ENCODE measurements at places on chromosomes 13 and 19.

DNA sequence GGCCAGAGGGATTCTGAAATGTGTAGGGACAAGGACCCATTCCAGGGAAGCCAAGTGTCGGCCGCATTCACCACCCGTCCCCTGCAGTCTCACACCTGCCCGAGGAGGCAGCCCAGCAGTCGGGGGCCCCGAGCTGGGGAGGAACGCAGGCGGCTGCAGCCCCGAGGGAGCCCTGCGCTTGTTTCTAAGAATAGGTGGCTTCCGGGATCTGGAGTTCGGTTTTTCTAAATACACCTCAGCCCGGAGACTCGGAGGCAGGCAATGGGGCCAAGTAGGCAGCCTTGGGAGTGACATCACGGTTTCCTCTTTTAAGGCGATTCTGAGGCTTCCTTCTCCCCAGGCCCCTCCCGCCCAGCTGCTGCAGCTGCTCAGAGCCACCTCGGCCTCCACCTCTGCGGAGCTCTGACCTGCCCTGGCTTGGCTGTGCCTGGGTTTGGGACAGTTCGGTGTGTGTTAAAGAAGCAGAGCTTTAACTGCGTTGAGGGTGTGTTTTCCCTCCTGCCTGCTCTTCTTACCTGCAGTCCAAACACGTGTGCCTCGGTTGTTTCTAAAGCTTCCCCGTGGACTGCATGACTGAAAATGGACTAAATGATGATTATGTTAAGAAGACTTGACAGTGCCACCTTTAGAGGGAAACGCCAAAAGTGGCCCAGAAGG, 80.5 kb downstream of the COL4A2 start:
- no peak for DNase-seq

GRCh38 chr13:32588736-32589135, 2.5 kb downstream of the PDS5B start:
- no peak for DNase-seq

DNA sequence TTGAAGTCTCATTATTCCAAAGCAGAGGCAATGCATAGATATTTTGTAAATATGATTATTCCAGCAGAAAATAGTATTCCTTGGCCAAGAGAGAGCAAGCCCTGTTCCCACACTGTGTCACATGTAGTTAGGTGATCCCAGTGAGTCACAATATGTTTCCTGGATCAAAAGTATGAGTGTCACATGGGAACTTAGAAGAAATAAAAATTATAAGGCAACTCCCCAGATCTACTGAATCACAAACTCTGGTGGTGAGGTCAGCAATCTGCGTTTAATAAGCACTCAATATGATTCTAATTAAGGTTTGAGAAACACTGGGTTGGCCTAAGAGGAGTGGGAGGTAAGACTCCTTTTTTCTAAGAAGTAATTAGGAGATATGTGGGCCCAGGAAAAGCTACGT, 1504.5 kb upstream of the PCDH20 start:
- no peak for DNase-seq

- DNase-seq: no peak
These were observed 225.6 kb downstream of the RAP2A start for GRCh38 chr13:97659602-97660001.

DNA sequence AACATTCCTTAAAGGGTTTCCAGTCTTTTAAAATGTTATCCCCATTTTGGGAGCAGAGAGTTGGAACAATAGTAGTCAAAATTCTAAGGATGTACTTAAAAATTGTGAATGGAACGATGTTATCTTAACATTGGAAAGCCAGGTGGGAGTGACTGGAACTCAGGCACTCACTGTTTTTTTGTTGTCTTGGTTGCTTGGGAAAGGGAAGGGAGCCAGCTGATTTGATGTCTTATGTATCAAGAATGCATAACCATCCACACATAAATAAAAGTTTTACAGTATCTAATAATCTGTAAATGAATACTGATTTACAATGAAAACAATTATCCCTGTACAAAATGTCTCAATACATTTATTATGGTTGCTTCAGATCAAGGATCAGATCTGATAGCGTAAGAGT, 88.7 kb downstream of the SLC10A2 start:
- DNase-seq: no peak

DNA sequence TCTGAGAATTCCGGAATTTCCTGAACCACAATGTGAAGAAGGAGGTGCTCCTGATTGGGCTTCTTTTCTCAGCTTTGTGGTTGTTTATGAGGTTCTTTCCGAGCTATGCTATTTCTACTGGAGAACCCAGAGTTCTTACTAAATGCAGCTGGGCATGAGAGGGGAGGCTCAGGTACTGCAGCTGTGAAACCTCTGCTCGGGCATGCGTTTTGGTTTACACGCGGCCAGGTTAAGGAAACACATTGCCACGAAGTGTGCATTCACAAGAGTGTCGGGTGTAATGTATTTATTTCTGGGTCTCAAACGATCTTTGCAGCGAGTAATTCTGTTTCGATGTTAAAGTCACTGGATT, 661 bp upstream of the MIR17HG start:
- DNase-seq: no peak

- no peak for DNase-seq
These were observed 4.3 kb downstream of the NFKBID start for GRCh38 chr19:35895911-35896642.

- DNase-seq: no peak
These were observed 127.2 kb downstream of the TM9SF2 start for GRCh38 chr13:99628442-99628841.

- DNase-seq: no peak
These were observed 133.1 kb downstream of the TNFRSF19 start for GRCh38 chr13:23703246-23703860.

DNA sequence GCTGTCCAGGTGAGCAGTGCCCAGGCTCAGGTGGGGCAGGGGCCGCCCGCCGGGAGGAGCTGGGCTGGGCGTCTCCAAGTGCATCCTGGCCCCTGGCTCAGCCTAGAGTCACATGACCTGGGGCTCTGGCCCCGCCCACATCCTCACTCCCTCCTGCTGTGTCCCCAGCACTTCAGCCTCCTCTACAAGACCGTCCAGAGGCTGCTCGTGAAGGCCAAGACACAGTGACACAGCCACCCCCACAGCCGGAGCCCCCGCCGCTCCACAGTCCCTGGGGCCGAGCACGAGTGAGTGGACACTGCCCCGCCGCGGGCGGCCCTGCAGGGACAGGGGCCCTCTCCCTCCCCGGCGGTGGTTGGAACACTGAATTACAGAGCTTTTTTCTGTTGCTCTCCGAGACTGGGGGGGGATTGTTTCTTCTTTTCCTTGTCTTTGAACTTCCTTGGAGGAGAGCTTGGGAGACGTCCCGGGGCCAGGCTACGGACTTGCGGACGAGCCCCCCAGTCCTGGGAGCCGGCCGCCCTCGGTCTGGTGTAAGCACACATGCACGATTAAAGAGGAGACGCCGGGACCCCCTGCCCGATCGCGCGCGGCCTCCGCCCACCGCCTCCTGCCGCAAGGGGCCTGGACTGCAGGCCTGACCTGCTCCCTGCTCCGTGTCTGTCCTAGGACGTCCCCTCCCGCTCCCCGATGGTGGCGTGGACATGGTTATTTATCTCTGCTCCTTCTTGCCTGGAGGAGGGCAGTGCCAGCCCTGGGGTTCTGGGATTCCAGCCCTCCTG, 16.8 kb upstream of the CELF5 start:
- no peak for DNase-seq
